ENCODE measurements at places on chromosomes 12 and 14.

- H3K27me3 ChIP-seq = no peaks in the 10 kb centered on the region
- H3K36me3 ChIP-seq = no peaks in the 10 kb centered on the region
- H3K4me1 ChIP-seq = no peaks in the 10 kb centered on the region
- no peak overlapping the region for H3K27ac ChIP-seq
Observed at GRCh38 chr12:82765971-82766705, 79.4 kb downstream of the TMTC2 start.

DNA sequence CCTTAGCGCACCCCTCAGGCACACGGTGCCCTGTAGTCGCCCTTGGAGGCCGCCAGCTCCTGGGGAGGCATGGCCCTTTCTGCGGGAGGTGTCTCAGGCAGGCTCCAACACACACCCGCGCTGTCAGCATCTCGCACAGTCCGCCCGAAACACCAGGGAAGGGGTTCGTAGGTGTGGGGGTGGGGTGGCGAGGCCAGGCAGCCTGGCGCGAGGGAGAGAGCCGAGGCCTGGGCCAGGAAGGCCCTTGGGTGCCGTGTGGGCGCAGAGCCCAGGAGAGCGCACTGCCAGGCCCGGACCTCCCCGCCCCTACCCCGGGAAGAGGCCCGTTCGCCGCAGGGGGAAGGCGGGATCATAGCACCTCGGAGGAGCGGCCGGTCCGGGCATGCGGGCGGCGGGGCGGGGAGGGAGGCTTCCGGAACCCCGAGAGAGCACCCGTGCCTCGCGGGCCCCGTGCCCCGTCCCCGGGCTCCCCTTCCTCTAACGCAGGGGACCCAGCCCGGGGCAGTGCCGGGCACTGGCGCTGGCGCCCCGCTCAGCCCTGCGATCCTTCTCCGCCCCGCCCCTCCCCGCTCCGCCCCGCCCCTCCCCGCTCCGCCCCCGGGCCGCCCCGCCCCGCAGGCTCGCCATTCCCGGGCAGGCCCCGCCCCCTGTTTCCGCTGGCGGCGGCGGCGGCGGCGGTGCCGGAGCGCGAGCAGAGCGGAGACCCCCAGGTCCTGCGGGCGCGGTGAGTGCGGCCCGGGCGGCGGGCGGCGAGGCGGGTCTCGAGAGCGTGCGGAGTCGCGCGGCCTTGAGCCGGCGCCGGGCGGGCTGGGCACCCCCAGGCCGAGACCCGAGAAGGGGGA lies at the start of gene TSPAN9:
Gene TSPAN9, plus strand, starts transcription at position 650 of the 842 bp plus-strand sequence. CDS start 123,815 bp downstream, outside the sequence.
- no peak within 1 kb of the TSS for H3K27ac ChIP-seq
- H3K4me3 ChIP-seq = peak within 1 kb of the TSS; percentile 69
- H3K4me1 ChIP-seq = peaks cover 23% of the 10 kb centered on the region
- H3K36me3 ChIP-seq = no peaks in the 10 kb centered on the region

- H3K27me3 ChIP-seq = peaks cover 22% of the 10 kb centered on the region
- H3K27ac ChIP-seq = no peak overlapping the region
Observed at GRCh38 chr12:53094394-53094787, 3.1 kb upstream of the IGFBP6 start.

- no peak overlapping the region for H3K27ac ChIP-seq
- no peak overlapping the region for H3K4me3 ChIP-seq
- DNase-seq = no peak
- peaks cover 16% of the 10 kb centered on the region for H3K36me3 ChIP-seq
- no peaks in the 10 kb centered on the region for H3K4me1 ChIP-seq
Observed at GRCh38 chr12:56658921-56659320, 13.1 kb upstream of the ATP5F1B start.
